ENCODE measurements at places on chromosomes 2 and 18. TPM values are rescaled to one million over a fixed set of nuclear protein-coding genes. Genes with fewer than 3 reads are reported as not detected.

Gene IL36A
- not detected for total RNA-seq

Gene C2orf72
- 0.42 TPM for total RNA-seq

- no peak for DNase-seq
Measured at GRCh38 chr2:54374591-54375364, 81.3 kb upstream of the SPTBN1 start.

Gene NOTO
- total RNA-seq, result not detected

Gene ALLC
- total RNA-seq, result not detected

DNA sequence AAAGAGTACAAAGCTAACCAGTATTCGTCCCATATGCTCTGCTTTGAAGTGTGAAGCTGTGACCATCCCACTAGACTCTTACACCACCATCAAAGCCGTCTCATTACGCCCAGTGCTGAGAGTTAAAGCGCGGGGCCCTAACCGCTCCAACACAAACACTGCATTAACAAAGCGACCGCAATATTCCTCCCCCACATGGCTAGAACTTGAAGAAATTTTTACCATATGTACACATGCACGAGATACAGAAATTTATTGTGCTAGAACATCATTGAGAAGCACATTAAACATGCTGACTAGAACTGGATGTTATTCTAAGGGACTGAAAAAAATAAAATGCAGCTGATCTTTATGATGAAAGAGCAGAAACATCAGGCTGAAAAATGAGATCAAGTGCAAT, 20.5 kb downstream of the FTCDNL1 start:
- no peak for DNase-seq

GRCh38 chr2:220152281-220152935, 525.0 kb downstream of the SLC4A3 start:
- DNase-seq, result no peak

DNA sequence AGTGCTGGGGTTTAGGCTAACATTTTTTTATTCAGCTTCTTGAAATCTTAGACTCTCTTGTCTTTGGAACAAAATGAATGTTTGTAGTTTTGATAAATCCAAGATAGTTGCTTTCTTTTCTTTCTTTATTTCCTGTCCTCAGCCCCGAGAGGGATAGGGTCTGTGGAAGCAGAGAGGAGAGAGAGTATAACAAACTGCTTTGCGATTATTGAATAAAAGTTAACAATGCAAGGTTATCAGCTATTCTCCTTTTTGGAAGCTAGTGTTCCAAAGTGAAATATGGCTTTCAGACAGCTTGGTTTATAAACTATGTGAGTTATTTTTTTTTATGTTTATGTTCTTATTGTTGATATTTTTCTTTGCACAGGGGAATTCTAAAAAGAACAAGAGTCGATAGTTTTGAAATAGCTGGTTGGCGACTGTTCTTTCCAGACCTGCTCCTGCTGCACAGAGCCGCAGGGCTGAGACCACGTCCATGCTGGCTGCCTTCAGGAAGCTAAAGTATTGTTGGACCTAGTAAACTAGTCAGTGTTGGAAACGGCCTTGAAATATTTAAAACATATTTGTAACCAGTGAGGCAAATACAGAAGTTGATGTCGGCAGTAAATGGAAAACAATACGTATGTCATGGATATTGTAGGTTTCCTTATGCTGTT, 15.5 kb upstream of the STON1 start:
- no peak for DNase-seq

DNA sequence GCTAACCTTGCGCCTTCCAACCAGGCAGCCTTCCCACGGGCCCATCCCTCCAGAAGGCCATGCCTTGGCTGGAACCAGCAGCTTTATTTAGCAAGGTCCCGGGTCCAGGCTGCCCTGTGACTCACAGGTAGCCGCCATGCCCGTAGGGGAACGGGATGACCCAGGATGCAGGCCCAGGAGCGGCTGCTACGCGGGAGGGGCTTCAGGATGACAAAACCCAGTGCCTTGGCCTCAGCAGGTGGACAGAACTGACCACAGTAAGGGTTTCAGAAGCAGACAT, 63.3 kb downstream of the RTP5 start:
- no peak for DNase-seq

GRCh38 chr2:181614874-181615638, 41.8 kb downstream of the CERKL start:
- DNase-seq, result no peak

DNA sequence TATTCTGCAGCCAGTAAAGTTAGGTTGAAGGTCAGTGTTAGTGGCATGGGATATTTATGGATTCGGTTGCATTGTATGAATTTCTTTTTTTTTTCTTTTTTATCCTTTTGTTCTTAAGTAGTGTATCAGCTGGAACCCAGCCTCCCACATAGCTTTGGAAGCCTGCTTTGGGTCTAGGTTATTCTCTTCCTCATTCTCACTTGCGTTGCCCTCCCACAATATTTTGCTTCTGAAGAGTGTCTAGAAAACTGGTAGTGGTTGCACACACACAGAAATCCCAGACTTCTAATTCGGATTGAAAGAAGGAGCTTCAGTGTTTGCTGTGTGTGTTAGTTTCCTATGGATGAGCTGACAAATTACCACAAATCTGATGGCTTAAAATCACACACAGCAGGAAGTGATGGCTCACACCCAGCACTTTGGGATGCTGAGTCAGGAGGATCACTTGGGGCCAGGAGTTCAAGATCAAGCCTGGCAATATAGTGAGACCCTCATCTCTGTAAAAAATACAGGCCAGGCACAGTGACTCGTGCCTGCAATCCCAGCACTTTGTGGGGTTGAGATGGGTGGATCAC, 104.8 kb downstream of the ARL4C start:
- no peak for DNase-seq

Gene SAG
- not detected for total RNA-seq

DNA sequence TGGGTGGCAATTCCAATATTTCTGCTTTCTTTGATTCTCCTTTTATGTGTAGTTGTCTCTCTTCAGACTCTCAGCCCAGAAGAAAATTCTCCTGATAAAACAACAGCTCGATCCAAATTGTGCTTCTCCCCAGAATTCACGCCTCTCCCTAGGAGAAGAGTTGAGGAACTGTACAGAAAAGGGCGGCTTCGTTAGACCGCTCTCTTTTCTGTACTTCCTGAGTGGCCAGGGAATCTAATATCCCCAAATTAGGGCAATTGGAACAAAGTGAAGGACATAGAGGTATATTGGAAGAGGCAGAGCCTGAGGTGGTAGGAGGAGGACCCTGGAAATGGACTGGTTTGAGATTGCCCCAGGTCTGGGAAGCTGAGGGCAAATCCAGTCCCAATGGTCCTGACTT, 5.6 kb downstream of the ADCYAP1 start:
- DNase-seq, result no peak

GRCh38 chr18:8153887-8154583, 455.2 kb upstream of the RAB12 start:
- DNase-seq, result no peak

Gene CARF
- 9.1 TPM for total RNA-seq

- no peak for DNase-seq
Measured at GRCh38 chr2:101140978-101141655, 10.1 kb downstream of the TBC1D8 start.

DNA sequence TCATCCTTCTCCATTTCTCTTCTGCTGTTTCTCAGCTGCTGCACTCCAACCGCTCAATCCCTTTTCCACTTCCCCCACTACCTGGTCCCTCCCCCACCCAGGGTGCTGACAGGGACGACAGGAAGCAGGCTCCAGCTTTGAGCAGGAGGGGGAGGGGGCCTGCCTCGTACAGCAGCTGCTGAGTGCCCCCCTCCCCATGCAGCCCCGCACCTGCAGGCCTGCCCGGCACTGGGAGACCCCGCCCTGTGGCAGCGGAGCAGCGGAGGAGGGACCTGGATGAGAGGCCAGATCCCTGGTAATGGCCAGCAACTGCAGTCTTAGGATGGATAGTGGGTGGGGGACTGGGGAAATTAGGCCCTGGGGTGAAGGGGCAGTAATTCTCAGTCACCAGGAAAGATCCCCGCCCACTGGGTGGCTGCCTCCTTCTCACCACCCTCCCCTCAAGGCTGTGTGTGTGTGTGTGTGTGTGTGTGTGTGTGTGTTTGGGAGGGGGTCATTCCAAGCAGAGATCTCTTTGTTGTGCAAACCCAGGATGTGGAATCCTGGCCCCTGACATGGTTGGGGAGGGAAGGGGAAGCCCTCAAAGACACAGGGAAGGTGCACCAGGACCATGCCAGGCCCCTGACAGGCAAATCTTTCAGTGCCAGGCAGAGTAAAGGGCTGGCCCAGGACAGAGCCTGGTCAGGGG, 6.8 kb upstream of the CRYBA2 start:
- peak; percentile 54 for DNase-seq

GRCh38 chr18:33584548-33585430, 6.8 kb downstream of the ASXL3 start:
- DNase-seq, result no peak

Gene AMER3
- total RNA-seq, result 20.6 TPM
